Bladder microvascular endothelial cell (primary cell): ENCODE measurements at places on chromosomes 13 and 19. TPM values are rescaled to one million over a fixed set of nuclear protein-coding genes. Genes with fewer than 3 reads are reported as not detected.

Gene FOSB
- 0.49 and 18.5 TPM in 2 replicates for total RNA-seq

Gene CGB2
- total RNA-seq = not detected in 2 replicates

Gene ZNF441
- total RNA-seq = 6.5 and 9.0 TPM in 2 replicates

Gene VSTM2B
- not detected in 2 replicates for total RNA-seq

Gene TUBA3C
- total RNA-seq = not detected in 2 replicates

Gene ZNF566
- 5.3 and 10.4 TPM in 2 replicates for total RNA-seq

Gene PNMA8B
- 0.16 and 0.19 TPM in 2 replicates for total RNA-seq

Gene ADGRE3
- not detected in 2 replicates for total RNA-seq

Gene UPF3A
- total RNA-seq = 15.7 and 28.5 TPM in 2 replicates

Gene RDH8
- total RNA-seq = not detected in 2 replicates

Gene ZBTB32
- not detected in 2 replicates for total RNA-seq

Gene ZNF709
- total RNA-seq = 2.3 and 3.5 TPM in 2 replicates

Gene OBI1
- total RNA-seq = 15.5 and 22.6 TPM in 2 replicates

Gene SPIB
- total RNA-seq = not detected in 2 replicates

Gene KLHL1
- not detected in 2 replicates for total RNA-seq

Gene CGB3
- not detected in 2 replicates for total RNA-seq

Gene GPR12
- total RNA-seq = not detected in 2 replicates

Gene APLP1
- 1.3 and 8.4 TPM in 2 replicates for total RNA-seq

Gene KRTDAP
- not detected in 2 replicates for total RNA-seq
